ENCODE measurements at places on chromosomes 3 and 15. TPM values are rescaled to one million over a fixed set of nuclear protein-coding genes. Genes with fewer than 3 reads are reported as not detected.

The ZPLD1 gene
- not detected for polyA plus RNA-seq

The CAPN3 gene
- polyA plus RNA-seq: 11.4 TPM

The MORC1 gene
- polyA plus RNA-seq: not detected

DNA sequence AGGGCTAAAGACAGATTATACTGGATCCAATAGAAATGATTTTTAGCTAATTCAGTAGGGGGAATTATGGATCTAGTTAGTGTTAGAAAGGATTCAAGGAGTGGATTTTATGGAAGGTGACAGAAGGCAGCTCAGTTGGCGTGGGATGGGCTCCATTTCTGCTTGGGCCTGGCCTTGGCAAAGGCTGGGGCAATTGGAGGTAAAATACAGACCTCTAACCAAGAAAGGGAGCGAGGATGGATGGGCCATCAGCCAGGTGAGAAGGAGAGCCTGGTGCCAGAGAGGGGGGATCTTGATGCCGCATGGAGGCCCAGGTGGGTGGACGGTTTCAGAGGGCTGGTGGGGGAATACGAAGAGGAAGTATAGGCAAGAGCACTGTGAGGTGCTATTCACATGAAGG lies 40.7 kb upstream of the TRA2B start:
- no peak for DNase-seq

Data from right cardiac atrium (tissue), 5 donors.